ENCODE measurements at places on chromosomes 6 and 20. TPM values are rescaled to one million over a fixed set of nuclear protein-coding genes. Genes with fewer than 3 reads are reported as not detected.

ECHDC1 gene
- 38.2 TPM for total RNA-seq

PGK2 gene
- not detected for total RNA-seq

SOBP gene
- total RNA-seq = 1.1 TPM

WFDC2 gene
- total RNA-seq = not detected

BCLAF1 gene
- total RNA-seq = 65.0 TPM
